H1 (cell line): ENCODE measurements at places on chromosomes 2 and 18.
A peak's percentile ranks its signal among the peaks of the same experiment; 100 is the strongest.

- H3K27me3 ChIP-seq, result no peaks in the 10 kb centered on the region
- no peak for DNase-seq
- no peaks in the 10 kb centered on the region for H3K36me3 ChIP-seq
- no peak overlapping the region for H3K4me3 ChIP-seq
- no peaks in the 10 kb centered on the region for H3K4me1 ChIP-seq
These were observed 60.7 kb downstream of the CXCR4 start for GRCh38 chr2:136057023-136057801.

- no peak for DNase-seq
- no peaks in the 10 kb centered on the region for H3K36me3 ChIP-seq
- H3K4me1 ChIP-seq, result no peaks in the 10 kb centered on the region
- H3K27me3 ChIP-seq, result no peaks in the 10 kb centered on the region
- H3K27ac ChIP-seq, result no peak overlapping the region
- H3K4me3 ChIP-seq, result no peak overlapping the region
These were observed 35.7 kb downstream of the ACKR3 start for GRCh38 chr2:236605345-236605734.

DNA sequence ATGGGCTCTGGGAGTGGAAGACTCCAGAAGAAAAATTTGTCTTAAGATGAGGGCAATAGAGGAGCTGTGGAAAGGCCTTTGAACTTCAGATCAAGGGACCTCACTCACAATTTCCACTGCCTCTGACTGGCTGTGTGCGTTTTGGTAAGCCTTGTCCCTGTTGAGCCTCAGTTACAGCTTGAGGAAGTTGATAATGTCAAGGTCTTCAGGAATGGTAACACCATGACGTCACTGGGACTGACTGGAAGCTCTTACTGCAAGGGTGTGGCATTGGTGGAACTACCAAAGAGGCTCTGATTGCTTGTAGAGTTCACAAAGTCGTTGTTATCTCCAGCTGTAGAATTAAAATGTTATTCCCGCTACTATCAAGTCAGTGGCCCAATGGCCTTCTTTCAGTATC, 29.2 kb upstream of the CTAGE1 start:
- no peaks in the 10 kb centered on the region for H3K4me1 ChIP-seq
- DNase-seq, result no peak
- H3K4me3 ChIP-seq, result no peak overlapping the region

- H3K4me3 ChIP-seq, result no peak overlapping the region
- H3K4me1 ChIP-seq, result 0 out of 2 replicates have a peak, but pooled peaks cover 2% of the 10 kb centered on the region
- no peaks in the 10 kb centered on the region for H3K27me3 ChIP-seq
- H3K36me3 ChIP-seq, result no peaks in the 10 kb centered on the region
- DNase-seq, result no peak
These were observed 28.2 kb upstream of the INO80C start for GRCh38 chr18:35525795-35526494.

GRCh38 chr2:132915812-132916549, 246.0 kb upstream of the LYPD1 start:
- H3K27me3 ChIP-seq, result no peaks in the 10 kb centered on the region
- H3K36me3 ChIP-seq, result no peaks in the 10 kb centered on the region
- DNase-seq, result no peak
- no peak overlapping the region for H3K4me3 ChIP-seq
- no peaks in the 10 kb centered on the region for H3K4me1 ChIP-seq

DNA sequence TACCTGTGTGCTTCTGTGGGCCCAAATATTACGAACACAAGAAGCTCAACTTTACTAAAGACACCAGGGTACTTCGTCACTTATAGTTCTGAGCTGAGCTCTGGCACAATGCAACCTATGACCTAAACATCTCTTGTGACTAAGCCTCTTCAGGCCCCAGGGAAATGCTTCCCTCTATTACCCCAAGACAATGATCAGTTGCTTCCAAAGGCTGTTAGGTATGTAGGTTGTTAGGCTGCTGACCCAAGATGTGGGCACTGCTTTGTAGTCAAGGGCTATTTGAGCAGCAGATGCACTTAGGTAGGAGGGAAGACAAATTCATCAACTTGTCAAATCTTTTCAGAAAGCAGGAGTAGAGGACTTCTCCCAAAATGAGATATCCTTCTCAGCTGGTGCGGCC, 640.1 kb downstream of the EPHA4 start:
- H3K27ac ChIP-seq, result no peak overlapping the region
- no peaks in the 10 kb centered on the region for H3K36me3 ChIP-seq
- DNase-seq, result no peak
- H3K27me3 ChIP-seq, result no peaks in the 10 kb centered on the region
- H3K4me1 ChIP-seq, result no peaks in the 10 kb centered on the region
- H3K4me3 ChIP-seq, result no peak overlapping the region

GRCh38 chr18:23245461-23245860, 110.2 kb downstream of the CABLES1 start:
- H3K27me3 ChIP-seq, result no peaks in the 10 kb centered on the region; the same call in 1 of the 2 replicates
- no peak overlapping the region for H3K27ac ChIP-seq
- H3K4me3 ChIP-seq, result no peak overlapping the region
- H3K36me3 ChIP-seq, result no peaks in the 10 kb centered on the region; the same call in 1 of the 2 replicates
- H3K4me1 ChIP-seq, result peaks cover 2% of the 10 kb centered on the region; the same call in 1 of the 2 replicates
- no peak for DNase-seq

DNA sequence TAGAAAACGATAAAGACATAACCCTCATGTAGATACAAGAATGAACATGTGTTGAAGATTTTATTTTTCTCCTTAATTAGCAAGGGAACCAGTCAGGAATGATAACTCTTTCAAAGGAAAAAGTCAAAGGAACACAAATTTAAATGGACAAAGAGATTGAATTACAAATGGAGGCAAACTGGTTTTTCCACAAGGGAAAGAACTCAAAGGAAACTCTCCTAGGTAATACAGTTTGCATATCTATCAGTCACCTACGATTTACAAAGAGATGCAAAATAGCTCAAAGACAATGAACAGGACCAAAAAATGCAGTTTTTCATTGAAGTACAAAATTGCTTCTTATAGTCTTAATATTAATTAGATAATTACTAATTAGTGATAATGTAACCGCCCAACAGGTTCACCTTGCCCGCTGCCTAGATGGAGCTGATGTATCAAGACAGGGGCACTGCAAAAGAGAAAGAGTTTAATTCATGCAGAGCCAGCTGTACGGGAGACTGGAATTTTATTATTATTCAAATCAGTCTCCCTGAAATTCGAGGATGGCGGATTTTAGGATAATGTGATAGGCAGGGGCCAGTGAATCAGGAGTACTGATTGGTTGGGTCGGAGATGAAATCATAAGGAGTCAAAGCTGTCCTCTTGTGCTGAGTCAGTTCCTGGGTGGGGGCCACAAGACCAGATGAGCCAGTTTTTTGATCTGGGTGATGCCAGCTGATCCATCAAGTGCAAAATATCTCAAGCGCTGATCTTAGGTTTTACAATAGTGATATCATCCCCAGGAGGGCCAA, 151.0 kb downstream of the TMEM17 start:
- H3K4me1 ChIP-seq, result peaks cover 8% of the 10 kb centered on the region; the same call in 1 of the 2 replicates
- no peak overlapping the region for H3K4me3 ChIP-seq
- no peaks in the 10 kb centered on the region for H3K27me3 ChIP-seq
- DNase-seq, result peak; percentile 61
- H3K27ac ChIP-seq, result peak overlapping the region; percentile 78; the same call in 1 of the 2 replicates

- no peaks in the 10 kb centered on the region for H3K27me3 ChIP-seq
- no peak overlapping the region for H3K27ac ChIP-seq
- DNase-seq, result peak; percentile 39
- H3K4me1 ChIP-seq, result peaks cover 4% of the 10 kb centered on the region; the same call in 1 of the 2 replicates
- no peak overlapping the region for H3K4me3 ChIP-seq
These were observed 59.6 kb downstream of the ZNF516 start for GRCh38 chr18:76435316-76435989.

DNA sequence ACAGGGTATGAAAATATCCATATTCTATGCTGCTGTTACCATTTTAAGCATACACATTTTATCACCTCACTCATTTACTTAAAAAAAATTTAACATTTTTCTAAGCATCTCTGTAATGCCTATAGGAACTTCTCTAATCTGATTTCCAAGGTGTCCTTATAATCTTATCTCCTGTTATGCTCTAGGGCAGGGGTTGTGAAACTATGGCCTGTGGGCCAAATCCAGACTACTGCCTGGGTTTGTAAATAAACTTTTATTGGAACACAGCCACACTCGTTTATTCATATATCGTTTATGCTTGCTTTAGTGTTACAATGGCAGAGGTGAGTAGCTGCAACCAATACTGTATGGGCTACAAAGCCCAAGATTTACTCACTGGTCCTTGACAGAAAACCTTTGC, 151.6 kb downstream of the RAPGEF4 start:
- no peaks in the 10 kb centered on the region for H3K27me3 ChIP-seq
- no peak overlapping the region for H3K27ac ChIP-seq
- no peaks in the 10 kb centered on the region for H3K36me3 ChIP-seq
- H3K4me1 ChIP-seq, result no peaks in the 10 kb centered on the region
- no peak for DNase-seq
- H3K4me3 ChIP-seq, result no peak overlapping the region

- no peak overlapping the region for H3K27ac ChIP-seq
- H3K36me3 ChIP-seq, result peaks cover 29% of the 10 kb centered on the region
- no peaks in the 10 kb centered on the region for H3K27me3 ChIP-seq
- no peak for DNase-seq
- no peak overlapping the region for H3K4me3 ChIP-seq
These were observed 17.5 kb downstream of the POLR1A start for GRCh38 chr2:86087936-86088850.

DNA sequence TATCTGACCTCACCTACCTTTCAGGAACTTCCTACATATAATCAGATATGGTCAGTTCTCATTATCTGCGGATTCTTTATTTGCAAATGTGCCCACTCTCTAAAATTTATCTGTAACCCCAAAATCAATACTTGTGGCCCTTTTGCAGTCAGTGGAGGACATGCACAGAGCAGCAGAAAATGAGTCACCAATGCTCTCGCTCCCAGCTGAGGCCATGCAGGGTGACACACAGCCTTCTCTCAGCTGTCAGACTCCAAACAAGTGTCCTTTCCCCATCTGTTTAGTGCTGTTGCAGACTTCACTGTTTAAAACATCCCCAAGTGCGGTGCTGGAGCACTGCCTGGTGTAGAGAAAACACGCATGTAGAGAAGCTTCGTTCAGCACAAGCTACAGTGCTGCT, 171.9 kb upstream of the SALL3 start:
- no peak overlapping the region for H3K4me3 ChIP-seq
- DNase-seq, result no peak
- no peaks in the 10 kb centered on the region for H3K4me1 ChIP-seq
- no peaks in the 10 kb centered on the region for H3K27me3 ChIP-seq
- no peak overlapping the region for H3K27ac ChIP-seq
